ENCODE measurements at places on chromosomes 6 and 20.

GRCh38 chr6:140237251-140237650 is 862.8 kb upstream of the CITED2 start:
- no peak for DNase-seq

GRCh38 chr20:62608218-62608565 is 34.1 kb upstream of the SLCO4A1 start:
- no peak for DNase-seq

- DNase-seq: no peak
Measured at GRCh38 chr6:148842296-148843019, 95.6 kb downstream of the UST start.

- DNase-seq: no peak
Measured at GRCh38 chr20:34887023-34887422, 10.6 kb downstream of the ACSS2 start.

Measured in CD4-positive, alpha-beta T cell treated with Interleukin-15 for 4 hours (primary cell).